ENCODE measurements at places on chromosomes 16 and 17.

- no peak for DNase-seq
These were observed 118.2 kb upstream of the SMURF2 start for GRCh38 chr17:64780096-64781013.

DNA sequence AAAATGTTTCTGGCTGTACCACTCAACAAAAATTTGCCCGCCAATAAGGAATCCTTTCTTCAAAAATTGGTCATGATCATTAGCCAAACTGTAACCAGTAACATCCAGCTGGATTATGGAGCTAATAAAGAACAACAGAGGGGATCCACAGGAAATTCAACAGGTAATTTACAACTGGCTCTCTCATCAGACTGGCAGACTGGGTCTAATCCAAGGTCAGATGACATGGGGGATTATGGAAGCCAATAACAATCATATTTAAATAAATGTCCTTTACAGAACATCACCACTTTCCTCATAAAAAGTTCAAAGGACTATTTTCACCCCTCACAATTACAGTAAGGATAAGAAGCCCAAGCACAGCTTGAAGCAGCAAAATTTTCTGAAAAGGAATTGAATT, 66.4 kb downstream of the KANSL1 start:
- no peak for DNase-seq

- no peak for DNase-seq
These were observed 70.8 kb downstream of the ABR start for GRCh38 chr17:1108765-1109605.

GRCh38 chr17:79232957-79233356, 158.3 kb downstream of the ENGASE start:
- DNase-seq = no peak

DNA sequence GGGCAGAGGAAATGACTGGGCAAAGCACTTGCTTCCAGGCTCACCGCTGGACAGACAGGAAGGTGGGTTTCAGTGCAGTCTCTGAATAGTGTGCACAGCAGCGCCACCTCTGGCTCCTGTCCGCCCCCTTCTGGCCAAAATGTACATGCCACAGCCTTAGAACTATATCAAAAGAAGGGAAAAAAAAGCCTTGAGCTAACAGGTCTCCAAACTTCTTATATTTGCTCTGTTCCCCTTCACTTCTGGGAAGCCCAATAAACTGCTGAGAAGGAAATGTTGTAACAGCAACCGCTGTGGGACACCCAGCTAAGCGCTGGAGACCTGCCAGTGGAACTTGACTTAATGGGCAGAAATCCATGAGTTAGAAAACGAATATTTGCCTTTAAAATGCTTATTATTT, 17.5 kb downstream of the COG7 start:
- peak; percentile 61 for DNase-seq

- no peak for DNase-seq
These were observed 150.0 kb downstream of the SDK2 start for GRCh38 chr17:73493956-73494926.

DNA sequence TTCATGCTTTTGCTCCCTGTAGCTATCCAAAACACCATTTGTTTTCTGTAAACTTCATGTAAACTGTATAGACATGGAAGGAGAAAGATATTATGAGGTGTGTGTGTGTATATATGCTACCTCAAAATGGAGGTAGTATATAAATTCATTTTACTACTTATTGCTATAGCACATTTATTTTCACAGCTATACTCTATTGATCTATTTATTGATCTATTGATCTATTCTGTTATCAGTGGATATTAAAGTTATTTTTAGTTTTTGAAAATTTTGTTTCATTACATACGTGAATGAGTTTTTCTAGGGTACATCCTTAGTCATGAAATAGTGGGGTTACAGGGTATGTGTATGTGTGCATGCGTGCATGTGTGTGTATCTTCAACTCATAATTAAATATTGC, 15.5 kb downstream of the ZNRF1 start:
- no peak for DNase-seq

DNA sequence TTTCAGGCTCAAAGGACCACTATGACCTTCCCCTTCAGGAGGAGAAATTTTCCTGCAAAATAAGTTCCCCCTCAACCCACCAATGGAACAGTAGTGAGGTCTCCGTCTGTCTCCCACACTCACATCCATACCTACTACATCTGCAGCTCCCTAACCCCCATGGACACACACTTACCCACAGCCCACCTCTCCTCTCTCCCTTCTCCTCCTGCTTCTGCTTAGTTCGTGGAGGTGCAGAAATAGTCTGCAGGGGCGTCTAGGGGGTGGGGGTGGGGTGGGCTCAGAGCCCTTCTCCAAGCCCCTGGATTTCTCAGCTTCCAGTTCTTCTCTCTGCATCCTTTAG, 8.9 kb downstream of the HOXB4 start:
- no peak for DNase-seq

DNA sequence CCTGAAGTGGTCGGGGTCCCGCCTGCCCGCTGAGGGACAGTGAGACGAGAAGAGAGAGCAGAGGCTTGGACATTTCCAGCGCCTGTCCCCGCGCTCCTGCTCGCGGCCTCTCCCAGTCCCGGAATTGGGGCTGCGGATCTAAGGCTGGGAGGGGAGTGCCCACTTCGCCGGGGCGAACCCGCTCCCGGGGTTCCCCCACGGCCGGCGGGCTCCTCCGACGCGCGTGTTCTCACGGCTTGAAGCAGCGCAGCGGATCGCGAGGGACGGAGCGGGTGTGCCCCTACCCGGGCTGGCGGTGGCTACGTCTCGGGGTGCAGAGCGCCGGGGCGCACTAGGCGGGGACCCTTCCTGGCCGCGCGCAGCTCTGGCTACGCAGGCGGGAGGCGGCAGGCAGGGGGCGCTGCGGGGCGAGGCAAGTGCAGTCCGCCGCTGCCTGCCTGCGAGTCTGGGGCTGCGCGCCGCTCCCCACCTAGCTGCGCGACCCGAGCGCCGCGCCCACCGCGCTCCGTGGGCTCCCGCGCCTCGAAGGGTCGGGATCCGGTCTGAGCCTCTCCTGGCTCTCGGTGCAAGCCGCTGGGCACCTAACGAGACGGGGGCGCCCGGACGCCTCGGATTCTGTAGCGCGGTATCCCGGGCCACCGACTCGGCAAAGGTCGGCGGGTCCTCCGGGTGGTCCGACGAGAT, 1.2 kb downstream of the NGFR start:
- peak; percentile 80 for DNase-seq

- no peak for DNase-seq
These were observed 94.6 kb downstream of the HAPSTR1 start for GRCh38 chr16:9186061-9186460.

GRCh38 chr16:17303101-17303500, 167.7 kb downstream of the XYLT1 start:
- DNase-seq = no peak

- no peak for DNase-seq
These were observed 298.3 kb downstream of the SLC39A11 start for GRCh38 chr17:72794152-72794551.

DNA sequence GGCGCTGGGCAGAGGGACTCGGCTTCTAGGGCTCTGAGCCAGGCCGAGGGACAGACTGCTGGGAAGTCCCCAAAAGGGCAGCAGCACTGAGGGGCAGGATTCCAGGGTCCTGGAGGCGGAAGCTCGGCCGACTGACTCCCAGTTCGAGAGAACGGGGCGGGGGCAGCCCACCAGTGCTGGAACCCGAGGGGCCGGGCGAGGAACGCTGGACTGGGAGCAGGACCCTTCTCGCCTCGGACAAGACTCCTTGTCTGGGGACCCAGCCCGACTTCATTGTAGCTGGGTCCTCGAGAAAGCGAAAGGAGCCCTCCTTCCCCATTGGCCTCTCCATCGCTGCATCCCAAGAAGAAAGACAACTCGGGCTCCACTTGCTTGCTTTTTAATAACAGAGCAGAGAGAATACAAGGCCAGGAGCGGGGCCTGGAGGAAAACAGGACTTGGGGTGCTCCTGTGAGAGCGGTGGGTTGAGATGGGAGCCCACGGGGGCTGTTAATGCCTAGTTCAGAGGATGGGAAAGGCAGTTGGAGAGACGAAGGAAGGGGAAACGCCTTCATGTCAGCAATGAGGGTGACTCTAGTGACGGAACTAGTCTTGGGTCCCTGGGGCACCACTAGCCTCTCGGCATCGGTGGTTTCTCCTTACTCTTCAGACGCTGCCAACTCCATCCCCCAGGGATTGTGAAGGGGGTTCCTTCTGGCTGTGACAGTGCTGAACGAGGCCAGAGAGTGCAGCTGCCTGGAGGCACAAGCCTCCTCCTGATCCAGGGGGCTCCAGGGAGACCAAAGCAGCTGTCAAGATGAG, 492 bp upstream of the CAMTA2 start:
- DNase-seq = no peak

GRCh38 chr16:79163691-79164387, 436.7 kb downstream of the MAF start:
- DNase-seq = no peak

- no peak for DNase-seq
These were observed 22.2 kb upstream of the ATP2A3 start for GRCh38 chr17:3986270-3986938.

- DNase-seq = no peak
These were observed 11.9 kb upstream of the RASD1 start for GRCh38 chr17:17508019-17508535.

- DNase-seq = no peak
These were observed 14.1 kb downstream of the ARHGEF15 start for GRCh38 chr17:8324132-8324531.

DNA sequence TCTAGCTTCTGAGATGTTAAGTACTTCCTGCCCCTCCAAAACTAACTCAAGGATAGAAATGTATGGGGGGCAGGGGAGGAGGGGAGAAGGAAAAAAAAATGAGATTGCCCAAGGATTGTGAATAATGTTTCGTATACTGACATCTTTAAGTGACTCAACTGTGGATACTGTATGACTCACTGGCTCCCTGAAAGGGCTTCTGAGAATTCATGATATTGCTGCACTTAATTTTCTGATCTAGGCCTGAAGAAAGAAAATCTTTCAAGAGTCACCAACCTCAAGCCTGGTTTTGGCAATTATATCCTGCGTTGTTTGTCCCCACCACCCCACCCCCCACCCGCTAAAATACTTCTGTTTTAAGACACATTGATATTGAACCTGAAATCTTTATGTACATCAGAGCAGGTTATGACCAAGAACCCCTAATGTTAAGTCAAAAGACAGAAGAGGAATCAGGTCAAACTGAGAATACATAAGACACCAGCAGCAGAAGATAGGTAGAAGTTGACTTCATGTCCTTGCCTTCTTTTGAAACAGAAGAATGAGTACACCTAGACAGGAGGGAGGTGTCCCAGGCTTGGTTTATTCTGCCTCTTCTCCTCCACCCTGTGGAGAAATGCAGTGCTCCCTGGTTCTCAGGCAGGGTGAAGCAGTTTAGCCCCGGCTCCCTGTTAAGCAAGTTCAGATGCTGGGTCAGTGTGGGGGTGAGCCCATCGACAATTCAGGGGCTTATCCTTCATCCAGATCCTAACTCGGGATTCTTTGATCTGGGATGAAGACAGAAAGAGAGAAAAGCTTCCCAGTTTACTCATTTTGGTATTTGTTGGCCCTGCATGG, 3.3 kb upstream of the FBXL20 start:
- no peak for DNase-seq

- no peak for DNase-seq
These were observed 50.3 kb downstream of the METRNL start for GRCh38 chr17:83129676-83130075.

GRCh38 chr16:46950009-46950408, 23.5 kb downstream of the DNAJA2 start:
- no peak for DNase-seq

- DNase-seq = no peak
These were observed 86.0 kb upstream of the LHX1 start for GRCh38 chr17:36851250-36851649.

- no peak for DNase-seq
These were observed 14.6 kb downstream of the RSL1D1 start for GRCh38 chr16:11836650-11837244.

- DNase-seq = no peak
These were observed 47.8 kb upstream of the IRF8 start for GRCh38 chr16:85851034-85851785.

GRCh38 chr16:80309178-80309577, 231.6 kb upstream of the DYNLRB2 start:
- no peak for DNase-seq

GRCh38 chr17:47792457-47792856, 29.1 kb downstream of the OSBPL7 start:
- DNase-seq = no peak

GRCh38 chr17:36892112-36892838, 45.0 kb upstream of the LHX1 start:
- DNase-seq = no peak

GRCh38 chr17:47376247-47376646, 52.5 kb downstream of the EFCAB13 start:
- DNase-seq = no peak

DNA sequence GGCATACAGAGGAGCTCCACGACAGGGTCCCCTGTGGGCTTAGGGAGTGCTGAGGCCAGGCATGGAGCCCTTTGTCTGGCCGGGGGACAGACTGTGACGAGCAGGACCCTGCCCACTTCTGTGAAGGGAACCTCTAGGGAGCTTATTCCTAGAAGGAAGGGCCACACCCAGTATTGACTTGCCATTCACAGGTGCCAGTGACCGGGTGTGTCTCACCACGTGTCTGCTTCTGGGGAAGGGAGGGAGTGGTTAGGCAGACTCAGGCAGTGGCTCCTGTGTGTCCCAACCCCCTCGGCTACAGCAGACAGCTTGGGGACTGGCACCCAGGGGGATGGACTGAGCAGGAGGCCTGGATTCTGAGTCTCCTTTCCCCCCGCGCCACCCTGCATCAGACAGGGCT, 57.2 kb downstream of the SOCS1 start:
- no peak for DNase-seq

GRCh38 chr17:40322358-40323315, 13.7 kb downstream of the RARA start:
- no peak for DNase-seq

- no peak for DNase-seq
These were observed 6.0 kb upstream of the TLCD3A start for GRCh38 chr17:726271-726919.

- no peak for DNase-seq
These were observed 94.0 kb upstream of the WSB1 start for GRCh38 chr17:27199948-27200347.

- DNase-seq = no peak
These were observed 21.3 kb downstream of the CPNE2 start for GRCh38 chr16:57113664-57114063.

GRCh38 chr17:17849147-17849820, 12.5 kb upstream of the SREBF1 start:
- no peak for DNase-seq

- DNase-seq = no peak
These were observed 100.8 kb upstream of the XYLT1 start for GRCh38 chr16:17571499-17572093.

DNA sequence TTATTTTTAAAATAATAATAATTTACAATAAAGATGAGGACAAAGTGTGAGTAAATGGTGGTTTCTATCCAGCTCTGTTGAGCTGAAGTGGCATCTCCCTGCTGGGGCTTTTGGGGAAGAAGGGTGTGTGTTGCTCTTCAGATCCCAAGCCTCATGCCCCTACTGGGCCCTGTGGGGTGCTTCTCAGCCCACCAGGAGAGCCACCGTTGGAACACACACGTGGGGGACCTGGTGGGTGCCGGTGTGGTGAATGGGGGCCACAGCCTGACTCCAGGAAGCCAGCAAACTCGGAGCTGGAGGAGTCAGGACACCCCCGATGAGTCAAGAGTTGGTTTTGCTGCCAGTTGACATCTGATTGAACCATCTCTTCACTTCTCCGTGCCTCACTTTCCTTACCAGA, 37.8 kb upstream of the STH start:
- no peak for DNase-seq

GRCh38 chr17:56114469-56114868, 38.8 kb upstream of the ANKFN1 start:
- no peak for DNase-seq

GRCh38 chr17:7177191-7177953, 1.8 kb downstream of the ASGR1 start:
- DNase-seq = peak; percentile 83

GRCh38 chr17:76934561-76935320, 66.5 kb downstream of the MGAT5B start:
- no peak for DNase-seq
